Upper lobe of right lung (tissue), 1 donor: ENCODE measurements at places on chromosomes 7 and 10.

GRCh38 chr7:85714043-85714578 lies 527.3 kb upstream of the SEMA3D start:
- no peak overlapping the region for H3K4me3 ChIP-seq
- DNase-seq: no peak
- H3K36me3 ChIP-seq: no peaks in the 10 kb centered on the region
- H3K4me1 ChIP-seq: no peaks in the 10 kb centered on the region
- H3K27ac ChIP-seq: no peak overlapping the region

DNA sequence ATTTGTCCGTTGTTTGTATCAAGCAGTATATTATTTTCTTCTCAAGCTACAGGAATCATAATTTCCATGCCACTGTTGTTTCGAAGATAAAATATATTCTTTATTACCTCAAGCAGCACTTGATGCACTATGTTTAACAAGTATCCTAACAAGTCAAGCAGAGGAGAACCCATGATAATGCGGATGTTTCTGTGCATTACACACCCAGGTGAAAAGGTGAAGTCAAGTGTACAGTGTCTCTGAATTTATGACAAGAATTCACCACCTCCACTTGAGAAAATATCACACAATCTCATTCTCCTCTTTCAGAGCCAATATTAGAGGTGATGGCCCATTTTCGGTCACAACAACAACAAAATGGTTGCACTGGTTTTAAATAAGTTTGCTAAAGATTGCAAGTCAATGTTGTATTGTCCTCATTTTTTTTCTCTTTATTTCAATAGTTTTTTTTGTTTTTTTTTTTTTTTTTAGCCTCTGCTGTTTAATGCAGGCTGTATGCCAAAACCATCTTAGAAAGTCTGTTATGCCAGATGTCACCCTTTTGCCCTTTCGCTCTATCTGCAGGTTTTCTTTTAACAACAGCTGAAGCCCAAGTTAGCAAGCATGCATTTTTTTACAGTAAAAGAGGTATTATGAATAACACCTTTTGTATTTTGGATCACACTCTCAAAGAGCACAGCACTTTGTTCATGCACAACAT lies 568.7 kb upstream of the LRRN3 start:
- H3K27me3 ChIP-seq: no peaks in the 10 kb centered on the region
- H3K4me3 ChIP-seq: no peak overlapping the region
- no peaks in the 10 kb centered on the region for H3K4me1 ChIP-seq
- no peaks in the 10 kb centered on the region for H3K36me3 ChIP-seq

DNA sequence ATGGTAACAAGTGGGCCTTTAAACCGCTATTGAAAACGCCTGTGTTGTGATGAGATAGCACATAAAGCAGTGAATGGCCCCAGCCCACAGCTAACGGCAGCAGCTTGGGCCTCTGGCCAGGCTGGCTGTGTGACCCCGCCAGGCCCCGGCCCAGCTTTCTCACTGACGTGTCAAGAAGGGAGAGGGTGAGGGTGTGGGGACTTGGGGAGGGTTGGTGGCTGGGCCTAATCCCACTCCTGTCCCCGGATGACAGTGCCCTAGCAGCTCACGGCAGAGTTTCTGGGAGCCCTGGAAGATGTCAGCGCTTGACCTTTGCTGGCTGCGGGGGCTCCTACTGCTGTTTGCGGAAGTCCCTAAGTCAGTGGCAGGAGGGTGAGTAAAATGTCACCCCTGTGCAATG lies 88.9 kb upstream of the SHH start:
- H3K27me3 ChIP-seq: no peaks in the 10 kb centered on the region
- no peaks in the 10 kb centered on the region for H3K4me1 ChIP-seq
- H3K27ac ChIP-seq: no peak overlapping the region
- no peaks in the 10 kb centered on the region for H3K36me3 ChIP-seq

DNA sequence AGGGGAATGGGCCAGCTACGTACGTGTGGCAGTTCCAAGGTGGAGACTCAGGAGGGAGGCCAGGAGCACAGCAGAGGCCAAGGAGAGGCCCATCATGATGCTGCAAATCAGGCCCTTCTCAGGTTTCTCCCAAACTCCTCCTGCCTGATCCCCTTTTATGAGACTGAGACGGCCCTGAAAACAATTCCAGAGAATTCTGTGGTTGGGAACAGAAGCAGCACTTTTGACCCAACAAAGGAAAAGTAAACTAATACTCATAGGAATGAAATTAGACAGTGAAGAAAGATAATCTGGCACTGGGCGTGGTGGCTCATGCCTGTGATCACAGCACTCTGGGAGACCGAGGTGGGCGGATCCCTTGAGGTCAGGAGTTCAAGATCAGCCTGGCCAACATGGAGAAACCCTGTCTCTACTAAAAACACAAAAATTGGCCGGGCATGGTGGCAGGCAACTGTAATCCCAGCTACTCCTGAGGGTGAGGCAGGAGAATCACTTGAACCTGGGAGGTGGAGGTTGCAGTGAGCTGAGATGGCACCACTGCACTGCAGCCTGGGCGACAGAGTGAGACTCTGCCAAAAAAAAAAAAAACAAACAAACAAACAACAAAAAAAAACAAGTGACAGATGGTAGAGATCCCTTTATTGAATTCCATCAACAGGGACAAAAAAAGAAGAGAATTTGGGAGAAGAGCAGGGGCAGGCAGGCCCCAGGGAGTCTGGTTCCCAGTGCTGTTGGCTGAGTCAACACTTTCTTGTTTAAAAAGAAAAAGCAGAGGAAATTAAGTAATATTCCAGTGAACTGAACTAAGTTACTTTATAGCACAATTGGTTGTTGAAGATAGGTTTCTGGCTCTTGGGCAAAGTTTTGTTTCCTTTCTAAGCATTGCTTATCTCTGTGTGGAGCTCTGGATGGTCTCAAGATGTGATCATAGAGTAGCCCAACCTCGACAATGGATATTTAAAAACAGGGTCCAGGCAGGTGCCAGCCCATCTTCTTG lies at the start of gene CCL26:
Gene CCL26, minus strand, starts transcription at position 131 of the 997 bp plus-strand sequence. Its CDS starts 35 bp downstream, at position 96.
- H3K4me1 ChIP-seq: no peaks in the 10 kb centered on the region
- no peak within 1 kb of the TSS for H3K4me3 ChIP-seq
- DNase-seq: no peak
- no peaks in the 10 kb centered on the region for H3K27me3 ChIP-seq

DNA sequence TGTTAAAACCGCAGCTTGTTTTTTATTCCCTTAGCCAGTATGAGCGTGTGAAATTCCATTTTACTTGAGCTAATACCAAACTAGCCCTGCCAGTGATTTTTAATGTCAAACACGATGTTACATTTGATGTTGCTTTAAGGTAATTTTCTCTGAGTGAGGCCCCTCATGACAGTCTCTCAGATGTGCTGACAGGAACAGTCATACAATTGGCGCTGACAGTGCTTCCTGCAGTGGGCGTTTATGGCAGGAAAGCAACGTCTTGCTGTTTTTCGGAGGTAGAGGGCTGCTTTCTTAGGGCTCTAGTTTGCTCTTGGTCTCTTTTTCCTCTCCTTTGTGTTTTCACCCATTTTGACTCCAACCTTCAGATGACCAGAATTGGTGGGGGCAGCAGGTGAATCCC lies 19.3 kb downstream of the PON1 start:
- no peak overlapping the region for H3K4me3 ChIP-seq
- no peak overlapping the region for H3K27ac ChIP-seq
- no peaks in the 10 kb centered on the region for H3K27me3 ChIP-seq
- no peaks in the 10 kb centered on the region for H3K4me1 ChIP-seq

GRCh38 chr7:91082852-91083495 lies 181.3 kb upstream of the FZD1 start:
- DNase-seq: no peak
- no peak overlapping the region for H3K27ac ChIP-seq
- no peaks in the 10 kb centered on the region for H3K27me3 ChIP-seq
- no peak overlapping the region for H3K4me3 ChIP-seq

- H3K4me3 ChIP-seq: no peak overlapping the region
- no peaks in the 10 kb centered on the region for H3K27me3 ChIP-seq
- no peak overlapping the region for H3K27ac ChIP-seq
- no peaks in the 10 kb centered on the region for H3K4me1 ChIP-seq
- no peaks in the 10 kb centered on the region for H3K36me3 ChIP-seq
- no peak for DNase-seq
Observed at GRCh38 chr7:134078991-134079390, 48.1 kb upstream of the LRGUK start.

- H3K4me3 ChIP-seq: no peak overlapping the region
- DNase-seq: peak; percentile 62
- H3K4me1 ChIP-seq: no peaks in the 10 kb centered on the region
- H3K27ac ChIP-seq: no peak overlapping the region
- no peaks in the 10 kb centered on the region for H3K27me3 ChIP-seq
- H3K36me3 ChIP-seq: no peaks in the 10 kb centered on the region
Observed at GRCh38 chr10:79018521-79019011, 50.2 kb upstream of the ZMIZ1 start.

GRCh38 chr7:47758546-47758945 lies 176.6 kb upstream of the TNS3 start:
- peak overlapping the region; percentile 77 for H3K27ac ChIP-seq
- H3K4me3 ChIP-seq: no peak overlapping the region
- H3K36me3 ChIP-seq: no peaks in the 10 kb centered on the region
- peaks cover 4% of the 10 kb centered on the region for H3K4me1 ChIP-seq
- no peak for DNase-seq
- H3K27me3 ChIP-seq: no peaks in the 10 kb centered on the region

DNA sequence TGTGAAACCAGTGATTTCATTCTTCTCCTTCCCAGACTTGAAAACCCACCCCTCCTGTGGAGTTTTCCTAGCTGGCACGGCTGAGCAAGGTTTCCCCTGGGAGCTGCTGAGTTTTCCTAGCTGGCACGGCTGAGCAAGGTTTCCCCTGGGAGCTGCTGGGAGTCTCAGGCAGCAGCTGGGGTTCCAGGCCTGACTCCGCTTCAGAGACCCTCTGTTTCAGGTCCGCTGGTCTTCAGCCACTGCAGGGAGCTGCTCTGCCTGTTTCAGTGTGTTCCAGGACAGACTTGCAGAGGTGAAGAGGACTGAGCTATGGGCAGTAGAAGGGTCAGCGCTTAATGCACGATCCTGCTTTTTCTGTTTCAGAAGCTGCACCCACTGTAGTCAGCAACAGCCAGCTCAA lies 104.9 kb downstream of the XRCC2 start:
- H3K4me3 ChIP-seq: no peak overlapping the region
- peak; percentile 40 for DNase-seq
- H3K36me3 ChIP-seq: no peaks in the 10 kb centered on the region

GRCh38 chr7:110877016-110877415 lies 213.9 kb upstream of the LRRN3 start:
- H3K4me1 ChIP-seq: no peaks in the 10 kb centered on the region
- no peak overlapping the region for H3K27ac ChIP-seq
- no peak overlapping the region for H3K4me3 ChIP-seq
- no peaks in the 10 kb centered on the region for H3K36me3 ChIP-seq
- no peak for DNase-seq
- no peaks in the 10 kb centered on the region for H3K27me3 ChIP-seq

DNA sequence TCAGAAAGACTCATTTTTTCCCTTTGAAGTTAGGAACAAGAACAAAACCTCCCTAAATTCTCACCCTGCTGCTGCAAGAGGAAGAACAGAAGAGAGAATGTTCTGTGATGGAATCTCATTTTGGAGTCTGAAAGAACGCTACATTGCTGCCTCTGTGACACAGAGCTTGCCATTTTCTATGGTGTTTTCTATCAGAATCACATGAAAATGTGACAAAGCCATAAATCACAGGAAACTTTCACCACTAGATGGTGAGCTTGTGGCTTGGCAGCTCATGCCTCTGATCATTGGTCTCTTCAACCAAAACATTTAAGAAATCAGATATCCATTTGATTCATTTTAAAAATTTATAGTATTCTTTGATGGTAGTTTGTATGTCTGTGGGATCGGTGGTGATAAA lies 82.9 kb downstream of the CADPS2 start:
- peaks cover 9% of the 10 kb centered on the region for H3K4me1 ChIP-seq
- no peak overlapping the region for H3K4me3 ChIP-seq
- H3K27me3 ChIP-seq: no peaks in the 10 kb centered on the region
- H3K27ac ChIP-seq: peak overlapping the region; percentile 61

GRCh38 chr10:78970261-78970660 lies 98.5 kb upstream of the ZMIZ1 start:
- no peak for DNase-seq
- no peak overlapping the region for H3K27ac ChIP-seq
- H3K4me1 ChIP-seq: peaks cover 21% of the 10 kb centered on the region
- no peaks in the 10 kb centered on the region for H3K27me3 ChIP-seq
- no peak overlapping the region for H3K4me3 ChIP-seq

- no peak overlapping the region for H3K4me3 ChIP-seq
- peaks cover 20% of the 10 kb centered on the region for H3K4me1 ChIP-seq
- no peaks in the 10 kb centered on the region for H3K36me3 ChIP-seq
- H3K27me3 ChIP-seq: no peaks in the 10 kb centered on the region
Observed at GRCh38 chr7:111558991-111559390, 3.3 kb downstream of the IMMP2L start.

DNA sequence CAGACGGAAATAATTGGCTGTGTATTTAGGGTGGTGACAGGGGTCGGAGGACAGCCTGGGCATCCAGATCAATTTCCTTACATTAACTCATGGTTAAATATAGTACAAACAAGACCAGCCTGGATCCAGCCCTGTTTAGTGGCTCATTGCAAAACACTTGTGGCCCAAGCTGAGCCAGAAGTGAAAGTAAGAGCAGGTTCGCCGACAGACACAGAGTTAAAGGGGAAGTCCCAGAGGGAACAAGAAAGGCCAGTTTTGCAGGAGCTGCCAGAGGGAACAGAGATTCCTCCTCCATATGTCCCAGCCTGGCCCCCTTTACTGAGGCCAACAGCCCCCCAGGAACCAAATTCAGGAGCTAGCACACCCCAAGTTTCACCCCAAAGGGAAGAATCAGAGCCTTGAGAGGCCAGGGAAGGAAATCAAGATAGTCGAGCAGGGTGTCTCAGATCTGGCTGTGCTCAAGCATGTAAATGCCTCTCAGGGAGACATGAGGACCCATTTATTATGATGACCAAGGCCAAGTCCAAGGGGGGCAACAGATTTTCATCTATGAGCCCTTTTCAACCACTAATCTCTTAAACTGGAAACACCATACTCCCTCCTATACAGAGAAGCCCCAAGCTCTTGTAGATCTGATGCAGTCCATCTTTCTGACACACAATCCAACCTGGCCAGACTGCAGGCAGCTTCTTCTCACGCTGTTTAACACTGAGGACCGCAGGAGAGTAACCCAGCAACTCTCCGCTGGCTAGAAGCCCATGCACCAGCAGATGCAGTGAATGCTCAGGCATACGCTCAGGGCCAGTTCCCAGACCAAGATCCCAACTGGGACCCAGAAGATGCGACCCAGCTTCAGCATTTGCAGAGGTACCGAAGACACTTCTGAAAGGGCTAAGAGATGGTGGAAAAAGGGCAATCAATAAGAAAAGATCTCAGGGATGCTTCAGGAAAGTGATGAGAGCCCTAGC lies 15.9 kb upstream of the ADCK2 start:
- H3K4me1 ChIP-seq: peaks cover 14% of the 10 kb centered on the region
- peak overlapping the region; percentile 73 for H3K27ac ChIP-seq
- peak; percentile 74 for DNase-seq

- H3K4me3 ChIP-seq: no peak overlapping the region
Observed at GRCh38 chr10:46326971-46327370, 40.2 kb downstream of the ANTXRL start.

GRCh38 chr7:157713591-157713990 lies 376.8 kb downstream of the DNAJB6 start:
- no peak for DNase-seq
- no peaks in the 10 kb centered on the region for H3K4me1 ChIP-seq
- H3K36me3 ChIP-seq: no peaks in the 10 kb centered on the region
- no peak overlapping the region for H3K27ac ChIP-seq
- no peaks in the 10 kb centered on the region for H3K27me3 ChIP-seq
